GM19239 (cell line): ENCODE measurements at places on chromosomes 1 and 21.

- DNase-seq: no peak
These were observed 45.7 kb upstream of the COX20 start for GRCh38 chr1:244789731-244790130.

DNA sequence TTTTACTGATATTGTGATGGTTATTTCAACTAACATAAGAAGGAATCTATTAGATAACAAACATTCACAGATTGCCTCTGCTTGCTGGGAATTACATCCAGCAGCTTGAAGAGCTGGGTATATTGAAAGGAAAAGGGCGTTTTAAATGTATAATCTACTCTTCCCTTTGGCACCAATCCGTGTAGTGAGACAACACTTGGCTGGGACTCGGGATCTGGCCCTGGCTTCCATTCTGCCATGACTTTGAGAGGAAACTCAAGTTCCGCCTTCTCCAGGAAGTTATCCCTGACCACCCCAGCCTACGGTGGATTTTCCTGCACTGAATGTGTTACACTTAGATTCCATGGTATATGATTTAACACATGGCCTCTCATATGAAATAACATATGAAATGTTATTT, 86.9 kb upstream of the UBE2U start:
- DNase-seq: no peak

- no peak for DNase-seq
These were observed 98.2 kb downstream of the ZC3H11B start for GRCh38 chr1:219514728-219515127.

DNA sequence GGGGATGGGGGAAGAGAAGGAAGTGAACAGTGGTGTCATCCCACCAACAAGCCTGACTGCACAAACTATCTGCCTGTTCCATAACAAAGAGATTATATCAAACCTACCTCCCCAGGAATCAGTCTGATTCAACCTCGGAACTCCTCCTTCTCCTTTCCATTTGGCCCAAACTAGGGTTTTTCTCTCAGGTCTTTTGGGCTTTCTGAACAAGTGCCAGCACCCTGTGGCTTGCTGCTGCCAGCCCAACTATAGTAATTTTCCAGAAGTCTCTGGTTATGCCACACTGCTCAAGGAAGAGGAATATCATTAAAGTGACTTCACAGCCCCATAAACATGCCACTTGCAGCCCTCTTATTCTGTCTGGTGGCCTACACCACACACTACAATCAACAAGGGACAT, 70.5 kb downstream of the RGS7 start:
- DNase-seq: no peak

- DNase-seq: no peak
These were observed 59.9 kb upstream of the QSOX1 start for GRCh38 chr1:180094705-180095295.

DNA sequence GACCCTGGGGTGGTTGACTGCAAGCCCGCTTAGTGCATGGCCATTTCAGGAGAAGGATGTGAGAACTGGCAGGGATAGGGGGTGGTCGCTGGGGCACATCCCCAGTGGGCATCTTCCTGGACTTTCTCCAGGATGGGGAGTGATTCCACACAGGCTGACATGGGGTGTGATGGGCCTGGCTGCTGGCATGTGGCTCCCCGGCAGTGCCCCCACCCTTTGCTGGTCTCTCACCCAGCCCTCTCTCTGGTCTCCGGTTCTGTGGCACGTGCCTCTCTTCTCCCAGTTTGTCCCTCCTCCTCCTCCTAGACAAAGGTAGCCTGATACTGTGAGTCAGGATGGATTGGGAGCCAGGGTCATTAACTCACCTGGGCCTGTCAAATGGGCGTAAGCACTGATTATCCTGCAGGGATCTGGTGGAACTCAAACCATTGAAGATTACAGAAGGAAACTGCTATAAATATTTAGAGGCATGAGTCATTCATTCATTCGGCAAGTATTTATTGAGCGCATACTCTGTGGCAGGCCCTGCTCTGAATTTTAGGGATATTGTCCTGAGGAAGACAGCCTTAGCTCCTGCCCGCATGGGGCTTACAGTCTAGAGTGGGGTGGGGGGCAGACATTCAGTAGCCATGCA, 23.6 kb upstream of the EPS8L3 start:
- no peak for DNase-seq

DNA sequence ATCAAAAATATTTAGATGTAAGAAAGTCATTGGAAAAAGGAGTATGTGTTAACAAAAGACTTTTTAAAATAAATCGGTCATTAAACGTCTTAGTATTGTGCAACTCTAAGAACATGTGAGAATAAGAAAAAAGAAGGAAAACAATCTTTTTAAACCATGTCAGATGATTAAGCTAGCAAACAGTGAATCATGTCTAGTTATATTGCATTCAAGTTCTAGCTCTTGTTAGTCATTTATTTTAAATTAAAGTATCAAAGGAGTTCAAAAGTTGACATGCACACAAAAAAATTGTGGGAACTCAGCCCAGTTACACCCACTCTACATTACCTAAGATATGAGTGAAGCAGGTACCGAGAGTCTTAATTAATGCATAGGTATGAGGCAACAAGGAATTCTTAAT, 9.8 kb downstream of the FRRS1 start:
- no peak for DNase-seq
